ENCODE measurements at places on chromosomes 3 and 15.

GRCh38 chr3:101194392-101194791, 126.0 kb downstream of the IMPG2 start:
- no peak for DNase-seq

GRCh38 chr3:140736863-140737460, 59.1 kb downstream of the TRIM42 start:
- DNase-seq = no peak

GRCh38 chr3:150945226-150946032, 27.1 kb downstream of the CLRN1 start:
- no peak for DNase-seq

DNA sequence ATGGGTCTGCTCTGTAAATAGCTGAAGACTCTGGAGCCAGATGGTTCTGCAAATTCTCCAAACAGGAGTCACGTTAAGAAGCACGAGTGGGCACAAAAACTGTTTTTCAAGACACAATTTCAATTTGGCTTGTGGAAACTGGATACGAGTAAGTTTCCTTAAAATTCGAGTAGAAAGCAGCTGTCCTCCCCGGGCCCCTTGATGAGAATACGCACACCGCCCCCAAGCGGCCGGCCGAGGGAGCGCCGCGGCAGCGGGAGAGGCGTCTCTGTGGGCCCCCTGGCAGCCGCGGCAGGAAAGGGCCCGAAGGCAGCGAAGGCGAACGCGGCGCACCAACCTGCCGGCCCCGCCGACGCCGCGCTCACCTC, 778 bp upstream of the THBS1 start:
- DNase-seq = peak; percentile 67

- no peak for DNase-seq
Measured at GRCh38 chr15:81026836-81027599, 26.3 kb downstream of the TLNRD1 start.

GRCh38 chr3:173008978-173009377, 132.1 kb downstream of the SPATA16 start:
- DNase-seq = no peak

GRCh38 chr3:172218350-172219323, 179.3 kb downstream of the FNDC3B start:
- no peak for DNase-seq

DNA sequence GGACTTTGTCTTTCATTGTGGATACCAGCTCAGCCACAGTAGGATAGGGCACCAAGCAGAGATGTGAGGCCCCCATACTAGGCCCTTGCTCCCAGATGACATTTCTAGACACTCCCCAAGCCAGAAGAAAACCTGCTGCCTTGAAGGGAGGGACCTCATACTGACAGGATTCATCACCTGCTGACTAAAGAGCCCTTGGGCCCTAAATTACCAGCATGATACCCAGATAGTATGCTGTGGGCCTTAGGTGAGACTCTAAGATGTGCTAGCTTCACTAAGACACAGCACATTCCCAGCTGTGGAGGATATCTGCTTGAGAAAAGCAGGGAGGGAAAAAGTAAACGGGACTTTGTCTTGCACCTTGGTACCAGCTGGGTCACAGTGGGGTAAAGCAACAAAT, 324.0 kb downstream of the TBL1XR1 start:
- no peak for DNase-seq

DNA sequence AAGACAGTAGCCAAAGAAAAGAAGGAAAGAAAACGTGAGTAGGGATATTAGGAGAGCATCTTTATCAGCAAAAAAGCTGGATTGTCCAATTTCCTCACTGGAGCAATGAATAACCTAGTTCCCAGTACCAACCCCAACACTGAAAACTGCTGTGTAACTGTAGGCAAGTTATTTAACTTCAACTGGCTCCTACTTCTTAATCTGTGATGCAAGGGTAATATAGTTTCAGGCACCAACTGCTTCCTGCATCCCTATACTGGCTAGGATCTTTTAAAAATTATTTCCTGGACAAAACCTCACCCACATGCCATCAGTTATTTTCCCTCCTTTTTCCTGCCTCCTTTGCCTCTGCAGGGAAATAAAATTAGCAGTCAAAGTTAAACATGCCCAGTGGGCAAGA, 59.6 kb downstream of the ZBTB20 start:
- DNase-seq = no peak

- no peak for DNase-seq
Measured at GRCh38 chr3:194857469-194858113, 171.9 kb downstream of the FAM43A start.

DNA sequence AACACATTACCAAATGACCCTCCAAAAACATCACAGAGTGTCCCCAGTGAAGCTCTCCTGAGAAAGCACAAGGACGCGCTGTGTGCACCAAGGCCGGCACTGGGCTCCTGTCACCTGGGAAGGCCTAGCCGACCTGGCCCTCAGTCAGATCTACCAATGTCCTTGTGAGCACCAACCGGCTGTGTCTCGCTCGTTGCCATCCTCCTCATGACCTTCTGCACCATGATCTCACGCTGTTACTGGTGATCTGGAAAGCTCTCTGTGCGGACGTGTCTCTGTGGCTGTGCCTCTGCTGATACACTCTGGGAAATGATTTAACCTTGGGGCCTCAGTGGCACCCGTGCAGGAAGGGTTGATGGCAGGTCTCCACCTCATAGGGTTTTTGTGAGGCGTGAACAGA, 24.2 kb downstream of the ZXDC start:
- no peak for DNase-seq

DNA sequence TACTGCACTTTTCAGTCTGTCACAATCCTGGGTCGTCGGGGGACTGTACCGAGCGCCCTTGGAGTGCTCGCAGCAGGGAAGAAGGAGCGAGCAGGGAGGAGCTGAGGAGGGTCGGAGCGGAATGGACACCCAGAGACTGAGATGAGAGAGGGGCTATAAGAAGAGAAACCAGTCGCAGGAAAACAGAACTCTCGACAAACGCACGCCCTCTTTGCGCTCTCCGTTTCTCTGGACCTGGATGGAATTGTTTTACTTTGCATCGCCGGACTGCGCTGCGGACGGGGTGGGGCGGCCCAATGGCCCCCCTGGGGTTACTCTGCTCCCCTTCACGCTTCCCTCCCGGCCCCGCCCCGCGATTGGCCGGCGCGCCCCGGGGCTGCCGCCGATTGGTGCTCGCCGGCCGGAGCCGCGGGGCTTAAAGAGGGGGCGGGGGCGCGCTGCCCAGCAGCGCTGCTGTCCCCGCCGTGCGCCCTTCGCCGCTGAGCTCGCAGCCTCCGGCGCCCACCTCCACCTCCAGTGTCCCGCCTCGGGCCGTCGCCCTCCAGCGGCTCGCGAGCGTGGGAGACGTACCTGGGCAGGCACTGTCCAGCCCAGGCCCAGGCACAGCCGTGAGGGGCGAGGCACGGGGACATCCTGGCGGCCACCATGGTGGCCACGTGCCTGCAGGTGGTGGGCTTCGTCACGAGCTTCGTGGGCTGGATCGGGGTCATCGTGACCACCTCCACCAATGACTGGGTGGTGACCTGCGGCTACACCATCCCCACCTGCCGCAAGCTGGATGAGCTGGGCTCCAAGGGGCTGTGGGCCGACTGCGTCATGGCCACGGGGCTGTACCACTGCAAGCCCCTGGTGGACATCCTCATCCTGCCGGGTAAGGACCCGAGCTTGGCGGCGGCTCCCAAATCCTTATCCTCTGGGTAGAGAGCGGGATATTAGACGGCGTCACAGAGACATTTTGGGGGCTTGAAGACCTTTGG, at the start of gene CLDN11:
Gene CLDN11 (plus strand): TSS at position 447 of the 977 bp plus-strand sequence. CDS start 199 bp downstream, at position 646.
- no peak for DNase-seq

- no peak for DNase-seq
Measured at GRCh38 chr3:151558661-151559060, 97.8 kb upstream of the IGSF10 start.

- DNase-seq = no peak
Measured at GRCh38 chr15:68816795-68817303, 3.8 kb downstream of the ANP32A start.

DNA sequence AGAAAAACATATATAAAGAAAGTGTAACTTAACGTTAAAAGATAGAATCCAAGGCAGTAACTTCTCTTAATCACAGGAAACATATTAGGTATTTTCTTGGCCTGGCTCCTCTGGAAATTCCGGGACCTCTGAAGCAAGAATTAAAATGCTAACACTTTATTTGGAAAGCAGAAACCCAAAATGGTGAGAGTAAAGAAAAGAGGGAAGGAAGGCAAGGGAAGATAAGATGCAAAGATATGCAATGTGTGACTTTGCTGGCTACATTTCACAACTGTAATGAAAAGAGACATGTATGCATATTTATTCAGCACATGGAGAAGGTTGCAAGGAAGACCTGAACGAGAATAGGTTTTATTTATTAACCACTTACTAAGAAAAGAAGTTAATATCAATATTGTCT, 372.5 kb downstream of the TBL1XR1 start:
- no peak for DNase-seq

DNA sequence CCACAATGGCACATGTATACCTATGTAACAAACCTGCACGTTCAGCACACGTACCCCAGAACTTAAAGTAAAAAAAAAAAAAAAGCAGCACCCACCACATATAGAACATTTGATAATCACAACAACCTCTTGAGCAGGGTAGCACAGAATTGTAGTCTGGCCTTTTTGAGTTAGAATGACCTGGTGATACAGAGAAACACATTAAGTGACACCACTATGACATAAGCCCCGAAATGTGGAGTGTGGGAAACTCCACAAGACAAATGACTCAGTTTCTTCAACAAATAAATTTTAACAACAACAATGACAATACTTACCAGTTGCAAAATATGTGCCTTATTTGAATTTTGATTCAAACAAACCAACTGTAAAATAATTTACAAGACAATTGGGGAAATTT, 46.4 kb downstream of the DRD3 start:
- DNase-seq = no peak

DNA sequence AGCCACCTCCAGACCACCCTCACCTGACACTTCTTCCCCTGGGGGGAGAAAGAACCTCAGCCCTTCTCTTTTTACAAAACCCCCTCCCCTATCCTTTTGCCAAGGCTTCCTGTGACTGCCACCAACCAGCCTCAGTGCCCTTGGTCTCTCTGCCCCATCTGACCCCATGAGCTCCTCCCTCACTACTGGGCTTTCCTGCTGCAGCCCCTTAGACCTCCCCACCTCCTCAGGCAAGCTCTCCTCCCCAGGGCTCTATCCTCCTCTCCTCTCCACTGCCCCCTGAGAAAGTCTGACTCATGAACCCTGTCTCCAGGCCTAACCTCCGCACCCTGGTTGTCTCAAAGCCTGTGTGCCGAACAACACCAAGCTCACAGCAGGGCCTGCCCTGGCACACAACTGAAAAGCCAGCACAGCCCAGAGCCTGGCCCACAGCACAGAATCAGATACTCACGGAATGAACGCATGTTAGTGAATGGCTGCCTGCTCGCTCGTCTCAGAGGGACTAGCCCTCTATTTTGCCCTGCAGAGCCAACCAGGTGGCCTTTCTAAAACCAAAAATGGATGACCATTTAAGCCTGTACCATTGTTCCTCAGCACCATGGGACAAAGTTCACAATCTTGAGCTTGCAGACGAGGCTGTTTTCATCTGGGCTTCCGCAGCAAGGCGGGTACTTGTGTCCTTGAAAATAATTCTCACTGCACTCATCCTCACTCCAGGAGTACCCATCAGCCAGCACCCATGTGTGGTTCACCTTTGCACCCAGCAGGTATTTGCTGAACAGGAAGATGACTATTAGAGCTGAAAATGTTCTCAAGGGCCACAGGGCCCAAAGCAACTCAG, 1.7 kb downstream of the CHDH start:
- DNase-seq = no peak

- DNase-seq = no peak
Measured at GRCh38 chr15:33655488-33655887, 312.8 kb upstream of the CHRM5 start.

DNA sequence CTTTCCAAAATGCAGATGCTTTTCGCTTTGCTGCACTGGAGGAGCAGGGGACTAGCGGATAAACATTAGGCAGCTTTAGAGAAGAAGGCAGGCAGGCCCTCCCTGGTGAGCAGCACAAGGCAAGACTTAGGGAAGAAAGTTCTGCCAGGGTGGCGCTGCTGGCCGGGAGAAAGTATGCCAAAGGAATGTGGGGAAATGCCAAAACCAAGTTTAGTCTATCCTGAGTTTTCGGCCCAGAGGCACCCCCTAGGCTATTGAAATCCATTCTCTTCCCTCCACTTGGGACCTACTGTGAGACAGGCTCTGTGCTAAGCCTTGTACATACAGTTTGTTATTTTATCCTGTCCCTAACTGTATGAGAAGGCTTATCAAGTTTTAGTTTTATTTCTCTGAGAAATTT, 9.2 kb downstream of the SHC4 start:
- no peak for DNase-seq

GRCh38 chr3:177713928-177714900, 516.9 kb upstream of the TBL1XR1 start:
- DNase-seq = no peak

GRCh38 chr3:194084284-194084683, 51.7 kb upstream of the HES1 start:
- no peak for DNase-seq

- peak; percentile 56 for DNase-seq
Measured at GRCh38 chr3:183555541-183556081, at the start of gene KLHL6. Gene KLHL6 (minus strand): TSS chr3:183555706. CDS start chr3:183555653, 53 bp downstream.

DNA sequence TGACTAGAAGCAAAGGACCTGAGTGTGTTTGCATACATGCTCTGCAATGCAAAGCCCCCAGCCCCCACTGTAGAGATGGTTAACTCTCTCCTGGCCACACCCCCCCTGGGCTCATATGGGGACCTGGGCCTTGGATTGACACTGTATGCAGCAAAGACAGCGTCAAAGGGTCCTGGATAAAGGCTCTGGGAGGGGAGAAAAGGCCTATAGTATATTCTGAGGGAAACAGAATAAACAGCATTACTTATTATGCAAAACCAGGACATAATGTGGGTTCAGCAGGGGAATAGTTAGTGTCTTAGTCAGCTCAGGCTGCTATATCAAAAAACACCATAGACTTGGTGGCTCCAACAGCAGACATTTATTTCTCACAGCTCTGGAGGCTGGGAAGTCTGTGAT, 158.7 kb downstream of the APBA2 start:
- DNase-seq = no peak

- DNase-seq = no peak
Measured at GRCh38 chr3:106263011-106263410, 394.2 kb upstream of the CBLB start.

GRCh38 chr3:172078244-172078643, 38.9 kb downstream of the FNDC3B start:
- DNase-seq = no peak

GRCh38 chr3:158308236-158308928, 198.5 kb downstream of the RSRC1 start:
- no peak for DNase-seq

GRCh38 chr3:165753560-165753959, 83.7 kb downstream of the BCHE start:
- no peak for DNase-seq

DNA sequence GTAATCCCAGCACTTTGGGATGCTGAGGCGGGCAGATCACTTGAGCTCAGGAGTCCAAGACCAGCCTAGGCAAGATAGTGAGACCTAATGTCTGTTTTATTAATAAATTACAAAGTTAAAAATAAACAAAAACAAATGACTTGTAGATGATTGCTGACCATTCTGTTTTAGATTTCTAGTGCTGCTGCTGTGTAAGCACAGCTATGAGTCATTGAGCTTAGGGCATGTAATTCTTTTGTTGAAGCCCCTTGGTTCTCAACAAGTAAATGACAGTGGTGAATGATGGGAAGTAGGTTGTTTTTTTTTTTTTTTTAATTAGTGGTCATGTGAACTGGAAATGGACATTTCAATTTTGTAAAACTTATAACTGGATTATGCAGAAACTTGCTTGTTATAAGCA, 63.3 kb downstream of the LEO1 start:
- DNase-seq = no peak
